Left lung (tissue), 14 donors: ENCODE measurements at places on chromosomes 4 and X. TPM values are rescaled to one million over a fixed set of nuclear protein-coding genes. Genes with fewer than 3 reads are reported as not detected.

GRCh38 chr4:84878090-84878489, 88.4 kb downstream of the WDFY3 start:
- DNase-seq, result no peak

GRCh38 chrX:153768311-153769157, 4.5 kb downstream of the PLXNB3 start:
- DNase-seq, result no peak

DNA sequence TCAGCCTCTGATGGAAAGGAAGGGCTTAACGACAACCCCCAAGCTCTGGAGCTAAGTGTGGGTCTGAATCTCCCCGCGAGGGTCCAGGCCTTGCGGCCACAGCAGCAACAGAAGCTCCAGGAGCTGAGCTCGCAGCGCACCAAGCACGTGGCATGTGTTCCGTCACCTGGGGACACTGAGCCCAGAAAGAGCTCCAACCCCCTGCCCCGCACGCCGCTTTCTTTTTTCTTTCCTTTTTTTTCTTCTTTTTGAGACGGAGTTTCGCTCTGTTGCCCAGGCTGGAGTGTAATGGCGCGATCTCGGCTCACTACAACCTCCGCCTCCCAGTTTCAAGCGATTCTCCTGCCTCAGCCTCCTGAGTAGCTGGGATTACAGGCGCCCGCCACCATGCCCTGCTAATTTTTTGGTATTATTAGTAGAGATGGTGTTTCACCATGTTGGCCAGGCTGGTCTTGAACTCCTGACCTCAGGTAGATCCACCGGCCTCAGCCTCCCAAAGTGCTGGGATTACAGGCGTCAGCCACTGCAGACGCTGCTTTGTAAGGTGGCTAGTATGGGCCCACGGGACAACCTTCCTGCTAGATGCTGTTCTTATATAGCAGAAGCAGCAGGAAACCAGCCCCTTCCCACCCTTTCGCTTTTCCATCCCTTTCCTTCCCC, 685 bp upstream of the TNIP2 start:
- DNase-seq, result peak; percentile 27

GRCh38 chr4:128916832-128917231, 107.3 kb downstream of the JADE1 start:
- peak; percentile 47 for DNase-seq

Gene KLKB1
- 0.15 TPM for total RNA-seq
